Testis (tissue), 5 donors: ENCODE measurements at places on chromosomes 3 and 15. TPM values are rescaled to one million over a fixed set of nuclear protein-coding genes. Genes with fewer than 3 reads are reported as not detected.

The FOXB1 gene
- 7.4 TPM for polyA plus RNA-seq

The TM4SF4 gene
- polyA plus RNA-seq: 1.4 TPM

The SLC28A1 gene
- 0.26 TPM for polyA plus RNA-seq

The MKRN2OS gene
- polyA plus RNA-seq: not detected

The CHRNA7 gene
- polyA plus RNA-seq: 6.2 TPM

The HRH1 gene
- 3.2 TPM for polyA plus RNA-seq

The ZNF774 gene
- polyA plus RNA-seq: 5.6 TPM

The GADL1 gene
- polyA plus RNA-seq: 0.30 TPM

The HYAL1 gene
- polyA plus RNA-seq: 3.7 TPM

The SOX2 gene
- 7.2 TPM for polyA plus RNA-seq

The LIPH gene
- 4.2 TPM for polyA plus RNA-seq

The B3GNT5 gene
- 18.3 TPM for polyA plus RNA-seq

The PDZRN3 gene
- 15.8 TPM for polyA plus RNA-seq

The MAP6D1 gene
- 0.80 TPM for polyA plus RNA-seq

The SLC22A14 gene
- 11.9 TPM for polyA plus RNA-seq

The ABI3BP gene
- 58.2 TPM for polyA plus RNA-seq

The PLOD2 gene
- 9.9 TPM for polyA plus RNA-seq

The SCAANT1 gene
- polyA plus RNA-seq: 4.4 TPM

The IL20RB gene
- polyA plus RNA-seq: 12.5 TPM

The SLC24A5 gene
- polyA plus RNA-seq: 1.8 TPM

The KLHL40 gene
- polyA plus RNA-seq: 3.2 TPM

The RBP2 gene
- not detected for polyA plus RNA-seq

The PSTPIP1 gene
- polyA plus RNA-seq: 7.9 TPM

The KY gene
- 2.4 TPM for polyA plus RNA-seq

The CCR8 gene
- polyA plus RNA-seq: not detected
